ENCODE measurements at places on chromosomes 5 and 9. TPM values are rescaled to one million over a fixed set of nuclear protein-coding genes. Genes with fewer than 3 reads are reported as not detected.

DNA sequence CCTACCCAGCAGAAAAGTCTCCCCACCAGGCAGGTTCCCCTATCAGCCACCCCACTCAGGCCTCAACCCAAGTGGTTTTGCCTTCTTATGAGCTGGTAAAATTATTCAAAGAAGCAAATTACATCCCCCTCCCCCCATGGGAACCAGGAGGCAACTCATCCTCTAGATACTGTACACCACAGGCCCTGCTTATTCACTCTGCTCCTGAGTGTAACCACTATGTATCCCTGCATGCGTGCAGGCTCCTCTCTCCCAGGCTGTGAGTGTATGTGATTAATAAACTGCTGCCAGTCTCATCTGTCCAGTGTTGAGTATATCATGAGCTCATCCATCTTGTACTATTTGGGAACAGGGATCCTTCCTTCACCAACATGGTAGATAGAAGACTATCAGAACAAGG lies 8.6 kb downstream of the KCTD16 start:
- H3K4me3 ChIP-seq: no peak overlapping the region
- no peaks in the 10 kb centered on the region for H3K4me1 ChIP-seq
- no peaks in the 10 kb centered on the region for H3K27me3 ChIP-seq
- no peak overlapping the region for H3K27ac ChIP-seq

GRCh38 chr9:4740388-4740637 lies 689 bp downstream of the AK3 start:
- no peaks in the 10 kb centered on the region for H3K27me3 ChIP-seq
- H3K36me3 ChIP-seq: no peaks in the 10 kb centered on the region
- H3K4me1 ChIP-seq: no peaks in the 10 kb centered on the region
- peak overlapping the region; percentile 53 for H3K27ac ChIP-seq
- peak overlapping the region; percentile 77 for H3K4me3 ChIP-seq

DNA sequence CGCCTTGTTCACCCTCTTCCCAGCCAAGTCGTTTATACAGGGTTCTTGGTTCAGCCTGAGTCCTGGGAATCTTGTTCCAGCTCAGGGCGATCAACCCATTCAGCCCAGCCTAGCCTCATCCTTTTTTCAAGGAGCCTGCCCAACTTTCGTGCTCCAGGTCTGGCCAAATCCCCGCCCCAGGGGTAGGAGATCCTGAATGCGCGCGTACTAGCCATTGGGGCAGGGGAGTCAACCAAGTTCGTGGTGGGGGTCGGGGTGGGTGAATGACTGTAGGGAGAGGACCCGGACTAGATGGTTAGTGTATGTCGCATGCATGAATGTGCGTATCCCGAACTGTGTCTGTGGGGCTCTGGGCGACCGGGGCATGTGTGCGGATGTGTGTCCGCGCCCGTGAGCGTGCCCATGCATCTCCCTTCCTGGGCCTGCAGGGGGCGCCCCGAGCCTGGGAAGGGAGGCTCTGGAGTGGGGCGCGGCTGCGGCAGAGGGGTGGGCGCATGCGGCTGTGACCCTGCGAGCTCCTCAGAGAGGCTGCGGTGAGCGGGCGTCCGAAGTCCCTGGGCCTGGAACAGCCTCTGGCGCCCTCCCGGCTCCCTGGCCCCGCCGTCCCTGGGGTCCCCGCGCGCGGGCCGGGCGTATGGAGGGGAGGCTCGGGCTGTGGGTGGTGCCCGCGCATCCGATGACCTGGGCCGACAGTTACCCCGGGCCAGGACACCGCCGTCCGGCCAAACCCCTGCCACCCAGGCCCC lies 8.7 kb downstream of the CCL21 start:
- H3K36me3 ChIP-seq: no peaks in the 10 kb centered on the region
- peaks cover 23% of the 10 kb centered on the region for H3K27me3 ChIP-seq
- H3K27ac ChIP-seq: no peak overlapping the region
- peak; percentile 3 for DNase-seq

- no peak overlapping the region for H3K27ac ChIP-seq
- no peaks in the 10 kb centered on the region for H3K4me1 ChIP-seq
- H3K27me3 ChIP-seq: no peaks in the 10 kb centered on the region
- H3K36me3 ChIP-seq: no peaks in the 10 kb centered on the region
- no peak overlapping the region for H3K4me3 ChIP-seq
These were observed 122.4 kb upstream of the RAPGEF1 start for GRCh38 chr9:131862261-131862660.

DNA sequence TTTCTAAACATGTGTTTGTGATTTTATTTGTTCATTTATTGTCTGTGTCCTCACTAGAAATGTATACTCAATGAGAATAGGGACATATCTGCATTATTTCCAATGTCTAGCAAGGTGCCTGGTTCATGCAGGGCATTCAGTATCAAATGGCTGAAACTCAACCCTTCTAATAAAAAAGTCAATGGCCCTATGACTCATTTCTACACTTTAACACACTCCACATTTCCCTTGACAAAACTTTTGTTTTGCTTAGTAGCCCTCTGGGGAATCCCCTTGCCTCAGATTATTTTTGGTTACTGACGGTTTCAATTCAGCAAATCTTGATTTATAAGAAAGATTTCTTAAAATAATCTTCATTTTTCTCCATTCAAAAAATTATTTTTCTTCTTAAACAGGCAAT lies 206.0 kb upstream of the DMRTA1 start:
- no peaks in the 10 kb centered on the region for H3K36me3 ChIP-seq
- H3K27me3 ChIP-seq: no peaks in the 10 kb centered on the region
- peaks cover 48% of the 10 kb centered on the region for H3K4me1 ChIP-seq
- DNase-seq: peak; percentile 68

GRCh38 chr9:19229595-19230354 lies 718 bp upstream of the DENND4C start:
- peak; percentile 45 for DNase-seq
- peak overlapping the region; percentile 77 for H3K4me3 ChIP-seq
- no peaks in the 10 kb centered on the region for H3K27me3 ChIP-seq
- H3K4me1 ChIP-seq: peaks cover 14% of the 10 kb centered on the region
- H3K27ac ChIP-seq: no peak overlapping the region

GRCh38 chr5:2626572-2626971 lies 124.9 kb downstream of the IRX2 start:
- H3K27ac ChIP-seq: no peak overlapping the region
- H3K4me1 ChIP-seq: no peaks in the 10 kb centered on the region
- H3K27me3 ChIP-seq: no peaks in the 10 kb centered on the region
- no peaks in the 10 kb centered on the region for H3K36me3 ChIP-seq
- H3K4me3 ChIP-seq: no peak overlapping the region

PCDHGA12 gene
- total RNA-seq: 1.6 TPM

TXNDC15 gene
- 65.6 TPM for total RNA-seq

ADGRV1 gene
- 10.0 TPM for total RNA-seq

C5orf52 gene
- not detected for total RNA-seq

HAND1 gene
- not detected for total RNA-seq

CTXN3 gene
- not detected for total RNA-seq

Measured in astrocyte (in vitro differentiated cells and primary cell).